ENCODE measurements at places on chromosomes 16 and 17.

DNA sequence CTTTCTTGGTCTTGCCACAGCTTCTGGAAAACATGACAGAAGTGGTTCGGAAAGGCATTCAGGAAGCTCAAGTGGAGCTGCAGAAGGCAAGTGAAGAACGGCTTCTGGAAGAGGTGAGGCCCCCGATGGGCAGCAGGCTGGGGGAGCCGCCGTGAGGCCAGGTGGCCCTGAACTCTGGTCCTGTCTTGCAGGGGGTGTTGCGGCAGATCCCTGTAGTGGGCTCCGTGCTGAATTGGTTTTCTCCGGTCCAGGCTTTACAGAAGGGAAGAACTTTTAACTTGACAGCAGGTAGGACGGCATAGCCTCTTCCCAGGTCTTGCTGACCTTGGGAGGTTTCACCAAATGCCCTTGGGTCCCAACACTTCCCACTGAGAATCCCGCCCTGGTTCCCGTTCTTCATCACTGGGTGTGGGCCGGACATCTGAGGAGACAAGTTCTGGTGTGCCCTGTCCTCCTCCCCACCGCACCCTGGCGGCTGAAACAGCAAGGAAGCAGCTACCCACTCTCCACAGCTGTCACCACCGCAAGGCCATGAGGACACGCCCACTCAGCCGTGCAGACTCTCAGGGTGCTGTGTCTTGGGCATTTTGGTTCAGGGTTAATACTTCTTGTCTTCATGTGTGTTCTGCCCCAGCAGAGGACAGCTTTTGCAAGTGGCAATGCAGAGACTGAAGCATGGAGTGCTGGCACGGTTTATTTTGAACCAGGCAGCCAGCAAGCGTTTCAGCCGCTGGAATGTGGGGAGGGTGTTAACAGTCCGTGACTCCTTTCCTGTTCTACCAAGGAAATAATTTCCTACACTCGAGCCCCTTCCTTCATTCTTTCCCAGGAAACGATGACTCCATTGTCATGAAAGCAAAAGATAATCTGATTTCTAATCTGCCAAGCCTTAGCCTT, 21.4 kb downstream of the NTAN1 start:
- no peaks in the 10 kb centered on the region for H3K4me1 ChIP-seq
- no peak overlapping the region for H3K4me3 ChIP-seq

DNA sequence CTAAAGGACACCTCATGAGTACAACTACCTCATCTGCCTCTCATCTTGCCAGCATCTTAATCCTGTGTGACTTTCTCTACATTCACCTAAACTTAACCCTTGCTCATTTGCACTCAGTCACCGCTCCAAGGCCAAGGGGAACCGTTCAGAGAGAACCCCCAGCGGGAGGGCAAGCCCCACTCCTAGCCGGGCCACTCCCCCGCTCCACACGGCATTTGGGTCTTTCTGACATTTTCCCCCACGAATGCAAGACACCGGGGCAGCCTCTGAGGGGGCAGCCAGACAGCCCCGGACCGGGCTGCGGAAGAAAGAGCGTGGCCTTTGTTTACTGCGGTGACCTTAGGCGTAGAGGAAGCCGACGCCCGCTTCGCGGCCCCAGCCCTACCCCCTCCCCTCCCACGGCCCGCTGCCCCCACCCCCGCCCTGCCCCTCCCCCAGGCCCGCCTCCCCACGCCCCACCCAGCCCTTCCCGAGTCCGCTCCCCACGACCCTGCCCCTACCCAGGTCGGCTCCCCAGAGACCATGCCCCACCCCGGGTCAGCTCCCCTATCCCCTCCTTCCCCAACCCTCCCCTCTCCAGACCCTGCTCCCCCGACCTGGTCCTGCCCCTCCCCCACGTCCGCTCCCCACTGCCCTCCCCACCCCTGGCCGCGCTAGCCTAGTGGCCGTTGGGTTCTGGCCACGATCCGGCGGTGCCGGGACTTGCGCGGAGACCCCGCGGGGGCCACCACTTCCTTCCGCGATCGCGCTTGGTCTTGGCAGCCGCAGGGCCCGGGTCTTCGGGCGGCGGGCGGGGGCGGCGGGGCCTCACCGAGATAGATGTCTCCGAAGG, 789 bp downstream of the CSNK1D start:
- peaks cover 12% of the 10 kb centered on the region for H3K36me3 ChIP-seq
- H3K27ac ChIP-seq: peak overlapping the region; percentile 88
- DNase-seq: peak; percentile 39
- peak overlapping the region; percentile 95 for H3K4me3 ChIP-seq

GRCh38 chr16:31185339-31185738, 5.4 kb downstream of the FUS start:
- DNase-seq: no peak
- H3K36me3 ChIP-seq: peaks cover 46% of the 10 kb centered on the region

- H3K27me3 ChIP-seq: no peaks in the 10 kb centered on the region
- H3K4me3 ChIP-seq: no peak overlapping the region
- peaks cover 4% of the 10 kb centered on the region for H3K4me1 ChIP-seq
- peaks cover 3% of the 10 kb centered on the region for H3K36me3 ChIP-seq
- peak; percentile 86 for DNase-seq
Observed at GRCh38 chr16:15970743-15971439, 21.5 kb downstream of the ABCC1 start.

- no peaks in the 10 kb centered on the region for H3K36me3 ChIP-seq
- no peak for DNase-seq
- H3K4me1 ChIP-seq: no peaks in the 10 kb centered on the region
- H3K27ac ChIP-seq: no peak overlapping the region
- H3K4me3 ChIP-seq: no peak overlapping the region
- H3K27me3 ChIP-seq: no peaks in the 10 kb centered on the region
Observed at GRCh38 chr17:17732892-17733670, 51.8 kb downstream of the RAI1 start.

DNA sequence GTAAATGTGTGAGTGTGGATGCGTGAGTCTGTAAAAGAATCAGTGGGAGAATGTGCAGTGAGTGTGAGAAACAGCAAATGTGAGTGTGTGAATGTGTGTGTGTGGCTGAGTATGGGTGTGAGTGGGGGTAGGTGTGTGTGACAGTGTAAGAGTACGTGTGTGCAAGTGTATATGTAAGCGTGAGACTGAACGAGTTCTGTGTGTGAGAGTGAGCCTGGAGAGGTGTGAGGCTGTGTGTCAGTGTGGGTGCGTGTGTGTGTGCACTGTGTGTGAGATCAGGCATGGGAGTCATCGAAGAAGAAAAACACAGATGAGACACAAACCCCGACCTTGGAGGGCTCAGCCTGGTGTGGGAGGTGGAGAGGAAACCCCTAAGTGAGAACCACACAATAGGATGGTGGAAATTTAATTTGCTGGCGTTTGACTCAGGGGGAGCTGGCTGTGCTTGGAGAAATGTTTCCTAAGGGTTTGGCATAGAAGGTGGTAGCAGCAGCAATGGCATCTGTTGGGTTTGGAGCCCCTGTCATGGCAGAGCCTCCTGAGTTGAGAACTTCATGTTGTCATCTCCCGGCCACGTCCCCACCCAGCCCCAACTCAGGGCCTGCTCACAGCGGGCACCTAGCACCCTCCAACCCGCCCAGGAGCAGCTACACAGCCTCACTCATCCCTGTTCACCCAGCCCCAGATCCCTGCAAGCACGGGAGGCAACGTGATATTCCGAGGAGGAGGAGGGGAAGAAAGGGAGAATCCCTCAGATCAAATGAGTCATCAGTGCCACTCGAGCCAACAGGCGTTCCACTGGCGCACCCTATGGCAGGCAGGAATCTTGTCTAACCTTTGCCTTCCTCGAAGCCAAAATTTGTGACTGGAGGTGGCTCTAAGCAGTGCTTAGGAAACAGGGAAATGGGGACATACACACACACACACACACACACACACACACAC, 14.3 kb upstream of the NUBP1 start:
- H3K36me3 ChIP-seq: no peaks in the 10 kb centered on the region
- no peak overlapping the region for H3K27ac ChIP-seq
- no peaks in the 10 kb centered on the region for H3K4me1 ChIP-seq
- DNase-seq: peak; percentile 42
- no peak overlapping the region for H3K4me3 ChIP-seq

- H3K27me3 ChIP-seq: no peaks in the 10 kb centered on the region
- peak; percentile 78 for DNase-seq
- H3K4me1 ChIP-seq: no peaks in the 10 kb centered on the region
- no peak overlapping the region for H3K4me3 ChIP-seq
- no peaks in the 10 kb centered on the region for H3K36me3 ChIP-seq
Observed at GRCh38 chr17:17313350-17313991, 10.3 kb downstream of the NT5M start.

DNA sequence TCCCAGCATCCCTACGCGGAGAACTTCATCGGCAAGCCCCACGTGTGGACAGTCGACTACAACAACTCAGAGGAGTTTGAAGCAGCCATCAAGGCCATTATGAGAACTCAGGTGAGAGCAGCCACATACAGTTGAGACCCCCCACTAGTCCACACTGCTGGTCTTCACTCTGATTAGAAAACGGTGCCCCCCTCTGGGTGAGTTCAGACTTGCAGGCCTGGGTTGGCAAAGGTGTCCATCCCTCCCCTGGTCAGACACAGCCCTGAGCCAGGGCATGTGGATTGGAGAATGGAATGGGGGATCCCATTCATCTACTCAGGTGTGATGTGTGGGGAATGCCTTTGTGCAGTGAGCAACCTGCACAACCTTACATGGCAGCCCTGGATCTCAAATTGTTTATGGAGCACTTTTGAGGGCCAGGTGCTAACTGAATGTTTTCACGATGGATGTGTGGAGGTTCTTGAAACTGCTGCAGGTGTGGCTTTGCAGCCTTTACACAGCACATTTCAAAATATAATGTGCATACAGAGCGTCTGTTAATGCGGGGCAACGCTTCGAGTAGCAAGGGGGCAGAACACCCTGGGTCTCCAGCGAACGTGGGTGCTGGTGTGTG, 72.6 kb downstream of the MGAT5B start:
- peaks cover 5% of the 10 kb centered on the region for H3K4me1 ChIP-seq
- no peaks in the 10 kb centered on the region for H3K27me3 ChIP-seq
- no peak overlapping the region for H3K4me3 ChIP-seq
- DNase-seq: peak; percentile 74
- no peak overlapping the region for H3K27ac ChIP-seq
- H3K36me3 ChIP-seq: no peaks in the 10 kb centered on the region

DNA sequence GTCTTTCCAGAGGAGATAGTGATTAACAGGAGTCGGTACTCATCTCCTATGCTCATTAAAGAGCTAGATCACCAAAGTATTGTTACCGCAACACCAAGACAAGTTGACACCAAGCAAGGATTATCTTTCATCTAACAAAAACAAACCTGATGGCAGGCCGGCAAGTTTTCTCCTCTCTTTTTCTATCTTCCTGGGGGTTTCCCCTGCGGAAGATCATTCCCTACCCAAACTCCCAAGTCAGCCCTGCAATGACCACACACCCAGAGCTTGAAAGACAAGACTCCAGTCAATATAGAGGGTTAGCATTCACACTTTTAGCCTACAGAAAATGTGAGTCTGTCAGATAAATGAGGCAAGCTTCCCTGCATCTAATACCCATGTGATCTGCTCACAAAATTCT, 312.1 kb downstream of the SOX9 start:
- H3K4me3 ChIP-seq: no peak overlapping the region
- no peaks in the 10 kb centered on the region for H3K36me3 ChIP-seq
- no peaks in the 10 kb centered on the region for H3K27me3 ChIP-seq
- no peaks in the 10 kb centered on the region for H3K4me1 ChIP-seq
- H3K27ac ChIP-seq: no peak overlapping the region

DNA sequence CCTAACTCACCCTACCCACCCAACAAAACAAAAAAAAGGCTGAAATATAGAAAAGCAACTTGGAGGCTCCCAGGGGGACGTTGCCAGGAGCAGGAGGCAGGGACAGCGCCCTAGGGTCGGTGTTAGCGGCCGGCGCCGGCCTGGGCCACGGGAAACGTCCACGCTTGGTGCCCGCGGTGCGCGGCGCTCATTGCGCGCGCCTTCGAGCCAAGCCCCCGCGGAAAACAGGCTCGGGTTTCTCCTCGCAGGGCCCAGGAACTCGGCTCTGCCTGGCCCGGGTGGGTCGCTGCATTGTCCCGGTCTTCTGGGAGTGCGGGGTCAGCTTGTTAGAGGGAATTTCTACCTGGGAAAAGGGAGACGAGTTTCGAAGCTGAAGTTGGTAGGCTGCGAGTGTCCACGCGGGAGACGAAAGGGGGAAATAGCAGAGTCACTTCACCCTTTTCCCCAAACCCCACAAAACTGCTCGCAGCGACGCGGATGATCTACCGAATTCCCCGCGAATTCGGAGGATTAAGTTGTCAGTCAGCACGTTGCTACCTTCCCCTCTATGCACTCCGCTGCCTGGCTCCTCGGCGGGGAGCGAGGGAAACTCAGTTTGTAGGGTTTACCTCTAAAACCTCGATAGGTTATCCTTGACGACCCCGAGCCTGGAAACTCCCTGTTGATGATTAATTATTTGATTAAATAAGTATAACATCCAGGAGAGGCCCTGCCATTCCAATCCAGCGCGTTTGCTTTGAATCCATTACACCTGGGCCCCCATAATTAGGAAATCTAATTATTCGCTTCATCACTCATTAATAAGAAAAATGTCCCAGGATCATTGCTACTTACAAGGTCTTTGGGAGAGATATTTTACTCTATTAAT, 751 bp upstream of the FOXC2 start:
- no peaks in the 10 kb centered on the region for H3K36me3 ChIP-seq
- H3K27me3 ChIP-seq: peaks cover 55% of the 10 kb centered on the region
- peak; percentile 34 for DNase-seq
- H3K4me3 ChIP-seq: no peak overlapping the region
- H3K27ac ChIP-seq: no peak overlapping the region

DNA sequence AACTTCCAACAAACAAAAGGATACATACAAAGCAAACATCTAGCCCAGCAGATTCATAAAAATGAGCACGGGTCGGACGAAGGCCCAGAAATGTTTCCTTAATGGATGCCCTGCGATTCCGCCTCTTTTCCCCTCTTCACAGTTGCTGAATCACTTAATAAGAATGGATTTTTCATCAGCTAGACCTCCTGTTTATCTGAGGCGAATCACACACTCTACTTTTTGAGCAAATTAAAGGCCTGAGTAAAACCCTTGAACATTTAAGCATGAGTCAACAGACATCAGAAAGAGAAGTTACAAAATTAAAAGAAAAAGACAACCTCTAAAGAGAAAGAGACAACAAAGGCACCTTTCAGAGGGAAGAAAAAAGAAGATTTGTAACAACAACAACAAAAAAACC, 44.7 kb downstream of the HS3ST3A1 start:
- H3K4me3 ChIP-seq: no peak overlapping the region
- no peaks in the 10 kb centered on the region for H3K4me1 ChIP-seq
- H3K27ac ChIP-seq: no peak overlapping the region
- no peaks in the 10 kb centered on the region for H3K36me3 ChIP-seq
- no peaks in the 10 kb centered on the region for H3K27me3 ChIP-seq
- no peak for DNase-seq

All from mesendoderm (in vitro differentiated cells).